ENCODE measurements at places on chromosomes 3 and 15.

DNA sequence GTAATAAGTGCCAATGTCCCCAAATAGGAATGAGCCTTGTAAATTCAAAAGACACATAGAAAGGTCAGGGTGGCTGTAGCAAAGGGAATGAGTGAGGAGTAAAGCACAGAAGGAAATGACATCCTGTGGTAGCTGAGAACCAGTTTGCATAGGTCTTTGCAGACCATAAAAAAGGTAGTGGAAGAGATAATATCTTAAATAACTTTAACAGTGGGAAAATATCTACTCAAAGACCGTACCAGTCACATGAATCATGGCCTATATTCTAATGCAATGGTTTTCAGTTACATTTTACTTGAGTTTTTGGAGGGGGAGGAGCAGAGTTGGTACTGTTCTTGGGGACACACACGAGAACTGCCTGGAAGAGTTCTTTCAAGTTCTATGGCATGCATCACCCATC, 297.3 kb upstream of the ADAMTS9 start:
- no peak for DNase-seq

GRCh38 chr3:25397150-25397549, 30.9 kb upstream of the RARB start:
- no peak for DNase-seq

DNA sequence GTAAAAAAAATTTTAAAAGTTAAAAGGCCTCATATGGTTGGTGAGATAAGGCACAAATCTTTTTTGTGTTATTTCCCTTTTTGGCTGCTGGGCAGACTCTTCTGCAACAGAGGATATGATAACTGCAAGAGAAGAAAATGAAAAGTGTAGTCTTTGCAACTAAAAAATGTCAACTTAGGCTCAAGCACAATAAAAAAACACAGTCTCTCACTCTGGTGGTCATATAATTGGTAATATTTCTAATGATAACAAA, 15.4 kb downstream of the COMMD2 start:
- DNase-seq: no peak

- no peak for DNase-seq
Measured at GRCh38 chr3:138364356-138365252, 16.2 kb downstream of the MRAS start.

- no peak for DNase-seq
Measured at GRCh38 chr3:127536830-127537812, 53.4 kb downstream of the TPRA1 start.

DNA sequence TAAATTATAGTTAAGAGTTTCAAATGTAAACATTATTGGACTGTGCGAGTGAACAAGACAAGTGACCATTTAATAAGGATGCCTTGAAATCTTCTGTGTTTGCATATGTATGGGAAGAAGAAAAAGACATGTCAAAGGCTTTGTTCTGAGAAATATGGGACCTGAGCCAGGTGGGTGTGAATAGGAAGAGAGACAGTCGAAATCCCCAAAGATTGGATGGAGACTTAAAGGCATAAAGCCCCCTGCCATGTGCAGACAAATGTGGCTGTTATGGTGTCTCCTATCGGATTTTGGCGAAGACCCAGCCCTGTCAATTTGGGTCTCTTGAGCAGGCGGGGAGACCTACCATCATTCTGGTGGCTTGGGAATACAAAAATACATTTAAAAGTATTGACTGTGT, 16.9 kb downstream of the FXR1 start:
- DNase-seq: no peak

- DNase-seq: peak; percentile 14
Measured at GRCh38 chr3:188749010-188749617, 422.7 kb upstream of the TPRG1 start.

- DNase-seq: no peak
Measured at GRCh38 chr3:189458528-189458927, 172.7 kb upstream of the TP63 start.

DNA sequence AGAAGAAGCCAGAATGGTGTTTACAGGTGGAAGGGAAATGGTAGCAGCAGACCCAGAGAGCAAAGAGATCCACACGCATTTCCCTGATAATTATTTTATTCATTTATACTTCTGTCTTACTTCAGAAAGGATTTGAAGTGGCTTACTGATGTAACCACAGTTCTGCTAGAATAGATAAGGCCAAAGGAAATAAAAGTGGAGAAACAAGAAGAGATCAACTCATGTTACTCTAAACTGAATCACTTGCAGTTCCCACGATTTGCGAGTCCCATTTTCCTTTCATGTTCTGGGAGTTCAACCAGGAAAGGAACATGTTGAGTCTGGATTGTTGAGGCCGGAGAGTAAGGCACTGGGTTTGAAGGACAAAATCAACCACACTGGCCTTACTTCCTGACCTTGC, 151.8 kb downstream of the MYRIP start:
- no peak for DNase-seq

GRCh38 chr15:79930516-79930915, 33.7 kb upstream of the MTHFS start:
- no peak for DNase-seq

GRCh38 chr3:1987980-1988379, 110.7 kb upstream of the CNTN4 start:
- DNase-seq: no peak

GRCh38 chr3:16183601-16184270, 9.3 kb downstream of the GALNT15 start:
- DNase-seq: no peak

DNA sequence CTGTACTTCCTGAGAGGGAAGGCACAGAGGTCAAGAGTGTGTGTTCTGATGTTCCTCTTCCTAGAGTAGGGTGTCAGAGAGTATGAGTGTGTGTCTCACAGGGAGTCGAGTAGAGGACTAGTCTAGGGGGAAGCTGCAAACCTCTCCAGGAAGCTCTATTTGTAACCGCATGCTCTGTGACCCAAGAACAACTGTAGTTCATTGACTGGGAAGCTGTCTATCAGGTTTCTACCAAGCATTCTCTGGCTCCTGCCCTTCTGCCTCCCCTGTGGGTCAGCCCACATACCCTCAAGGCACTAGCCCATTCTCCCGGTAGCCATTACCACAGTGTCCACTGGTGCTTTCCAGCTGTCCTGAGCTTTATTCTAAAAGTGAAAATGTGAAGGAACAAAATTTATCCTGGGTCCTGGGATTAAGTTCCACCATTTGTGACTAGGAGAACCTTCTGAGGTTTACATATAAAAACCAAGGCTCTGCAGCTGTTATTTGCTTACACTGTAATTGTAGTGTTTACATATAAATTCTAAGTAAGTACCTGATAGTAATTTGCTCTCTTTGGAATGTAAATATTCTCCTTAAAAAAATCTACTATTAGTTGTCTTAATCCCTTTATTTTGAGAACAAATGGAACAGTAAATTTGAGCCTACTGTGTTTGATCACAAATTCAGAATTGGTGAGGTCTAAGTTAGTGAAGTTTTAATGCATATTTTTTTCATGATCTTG, 40.7 kb downstream of the MYRIP start:
- DNase-seq: no peak

- DNase-seq: no peak
Measured at GRCh38 chr15:65870889-65871533, 1.7 kb downstream of the RAB11A start.

GRCh38 chr3:156910022-156910421, 83.9 kb downstream of the LEKR1 start:
- DNase-seq: no peak

DNA sequence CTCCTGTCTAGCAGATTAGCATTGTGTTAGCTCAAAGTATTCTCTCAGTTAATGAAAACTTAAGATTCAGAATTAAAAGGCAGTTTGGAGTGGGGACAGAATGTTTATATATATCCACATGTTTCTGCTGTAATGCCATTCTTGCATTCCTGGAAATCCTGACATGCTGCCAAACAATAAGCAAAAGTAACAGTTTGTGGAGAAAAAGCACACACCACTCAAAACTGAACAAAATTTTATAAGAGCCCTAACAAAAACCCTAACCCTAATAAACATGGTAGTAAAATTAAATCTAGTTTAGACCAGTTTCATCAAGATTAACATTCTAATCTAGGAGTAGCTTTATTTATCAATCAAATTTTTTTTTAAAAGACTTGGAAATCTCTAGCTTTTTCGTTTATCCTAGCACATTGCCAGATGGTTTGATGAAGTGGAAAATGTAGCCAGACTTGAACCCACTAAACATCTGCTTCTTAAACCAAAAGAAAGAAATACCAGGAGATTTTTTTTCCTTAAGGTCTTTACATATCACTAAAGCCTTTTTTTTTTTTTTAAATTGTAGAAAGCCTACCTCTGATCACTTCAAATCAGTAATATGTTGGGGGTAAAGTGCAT, 3.7 kb downstream of the TCAIM start:
- DNase-seq: no peak

DNA sequence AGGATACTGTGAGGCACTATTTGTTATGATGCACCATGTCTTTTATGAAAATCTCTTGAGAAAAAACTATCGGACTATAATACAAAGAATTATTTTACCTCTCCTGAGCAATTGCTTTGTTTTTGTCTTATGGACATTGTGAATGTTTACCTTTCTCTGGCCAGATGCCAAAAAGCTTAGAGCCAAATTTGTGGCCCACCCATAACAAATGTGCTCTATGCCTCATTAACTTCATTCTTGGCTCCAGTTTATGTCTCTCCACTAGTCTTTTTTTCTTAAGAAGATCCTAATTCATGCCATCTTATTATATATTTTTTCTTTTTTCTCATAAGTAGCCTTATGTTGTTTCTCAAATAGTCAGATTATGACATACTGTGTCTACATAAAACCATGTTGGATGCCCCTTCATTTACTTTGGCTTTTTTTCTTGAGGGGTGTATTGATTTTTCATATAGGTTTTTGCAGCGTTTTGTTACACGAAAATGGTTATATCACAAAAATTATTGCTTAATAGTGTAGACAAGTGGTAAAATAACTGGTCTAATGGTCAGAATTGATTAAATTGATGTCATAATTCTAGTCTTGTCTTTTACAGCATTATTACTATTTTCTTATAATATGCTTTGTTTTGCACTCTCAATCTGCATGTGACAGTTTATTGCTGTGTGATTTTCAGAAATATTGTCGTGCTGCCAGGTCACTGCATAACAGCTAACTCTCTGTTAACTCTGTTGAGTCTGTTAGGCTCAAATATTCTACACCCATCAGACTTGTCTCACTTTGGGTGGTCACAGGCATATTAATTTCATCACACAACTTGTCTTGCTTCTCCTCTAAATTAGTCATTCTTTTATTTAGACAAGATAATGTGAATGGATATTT, 18.2 kb downstream of the SENP8 start:
- no peak for DNase-seq

- no peak for DNase-seq
Measured at GRCh38 chr3:194194051-194194756, 58.3 kb downstream of the HES1 start.

DNA sequence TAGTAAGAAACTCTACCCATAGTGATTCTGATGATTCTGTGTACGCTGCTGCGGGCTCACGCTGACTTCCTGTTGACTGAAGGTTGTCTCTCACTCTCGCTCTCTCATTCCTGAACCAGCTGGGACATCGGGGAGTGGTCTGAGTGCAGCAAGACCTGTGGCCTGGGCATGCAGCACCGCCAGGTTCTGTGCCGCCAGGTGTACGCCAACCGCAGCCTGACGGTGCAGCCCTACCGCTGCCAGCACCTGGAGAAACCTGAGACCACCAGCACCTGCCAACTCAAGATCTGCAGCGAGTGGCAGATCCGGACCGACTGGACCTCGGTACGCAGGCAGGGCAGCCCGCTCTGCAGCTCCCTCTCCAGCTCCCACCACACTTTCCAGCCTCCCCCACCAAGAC, 63.6 kb upstream of the NR2E3 start:
- DNase-seq: no peak

DNA sequence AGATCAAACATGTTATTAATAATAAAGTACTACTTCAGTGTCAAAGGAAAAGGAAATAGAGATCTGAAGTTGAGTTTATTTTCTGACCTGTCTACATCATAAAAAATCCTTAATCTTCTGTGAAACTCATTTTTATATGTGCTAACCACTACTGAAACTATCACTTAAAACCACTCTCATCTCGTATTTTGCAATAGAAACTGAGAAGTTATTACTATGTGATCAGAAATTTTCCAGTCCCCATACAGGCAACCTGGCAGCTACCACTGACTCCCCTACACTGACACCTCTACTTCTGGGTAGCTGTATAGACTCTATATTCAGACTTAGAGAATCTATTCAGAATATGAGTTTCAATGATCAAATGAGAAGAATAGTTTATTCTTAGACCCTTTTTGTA, 8.3 kb downstream of the HDGFL3 start:
- no peak for DNase-seq

- no peak for DNase-seq
Measured at GRCh38 chr3:72080095-72080494, 295.1 kb upstream of the PROK2 start.

GRCh38 chr3:173109143-173109542, 31.9 kb downstream of the SPATA16 start:
- no peak for DNase-seq

DNA sequence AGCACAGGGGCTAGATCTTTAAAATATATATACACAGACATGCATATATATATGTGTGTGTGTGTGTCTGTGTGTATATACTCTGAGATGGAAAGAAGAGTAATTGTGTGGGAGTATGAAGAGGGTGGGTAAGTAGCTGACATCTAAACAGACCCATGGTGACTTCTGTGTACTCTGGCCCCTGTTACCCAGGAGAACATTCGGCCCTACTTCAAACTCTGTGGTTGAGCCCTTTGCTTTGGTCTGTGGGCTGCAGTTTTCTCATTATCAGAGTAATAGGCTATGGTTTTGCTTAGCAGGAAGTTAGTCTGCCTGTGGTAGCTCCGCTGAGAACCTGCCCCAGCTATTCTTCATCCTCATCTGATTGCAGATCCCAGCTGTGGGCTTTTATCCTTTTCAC, 141.4 kb downstream of the RBPMS2 start:
- peak; percentile 36 for DNase-seq

DNA sequence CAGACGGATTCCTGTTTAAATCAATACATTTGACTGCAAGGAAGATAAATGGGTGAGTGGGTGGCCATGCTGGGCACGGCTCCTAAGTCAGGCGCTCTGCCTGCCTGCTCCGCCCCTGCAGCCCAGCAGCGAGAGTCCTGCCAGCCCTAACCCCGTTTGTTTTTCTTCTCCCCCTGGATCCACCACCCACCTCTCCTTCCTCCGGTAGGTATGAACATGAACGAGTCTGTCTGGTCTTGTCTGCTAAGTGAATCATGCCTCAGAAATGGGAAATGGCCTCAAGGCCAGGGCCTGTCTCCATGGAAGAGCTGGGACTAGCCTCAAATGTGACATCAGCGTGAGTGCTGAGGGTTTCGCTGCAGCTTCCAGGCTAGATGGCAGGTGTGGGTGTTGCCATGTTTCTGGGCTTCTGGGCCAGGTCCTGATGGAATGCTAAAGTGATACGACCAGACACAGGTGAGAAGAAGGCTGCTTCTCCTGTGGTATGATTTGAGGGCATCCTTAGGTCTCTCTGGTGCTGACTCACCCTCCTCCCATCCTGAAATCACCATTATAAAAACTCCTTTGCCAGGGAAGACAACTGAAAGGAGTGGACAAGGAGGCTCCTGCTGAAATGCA, 5.6 kb upstream of the FEM1B start:
- no peak for DNase-seq

DNA sequence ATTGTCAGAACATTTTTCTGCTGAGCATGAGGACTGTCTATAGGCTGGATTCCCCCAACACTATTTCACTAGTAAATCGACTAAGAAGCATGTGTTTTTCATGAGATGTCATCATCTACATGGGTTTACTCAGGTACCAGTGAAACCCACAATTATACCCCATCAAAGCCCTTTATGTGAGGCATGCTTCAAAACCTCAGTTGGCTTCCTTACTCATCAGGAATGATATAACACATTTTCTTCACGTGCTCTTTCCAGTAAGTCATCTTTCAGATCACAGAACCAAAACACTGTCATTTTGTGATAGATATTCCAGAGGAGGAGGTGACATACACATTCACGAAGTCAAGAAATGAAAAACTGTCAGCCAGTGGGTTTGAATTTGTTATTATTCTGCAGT, 116.5 kb downstream of the ANO10 start:
- no peak for DNase-seq

Data from stimulated activated CD8-positive, alpha-beta memory T cell treated with anti-CD3 and anti-CD28 coated beads, Interleukin-7, amount 100 ng/mL, for 48 hours (primary cell).